Panc1 (cell line): ENCODE measurements at places on chromosomes 5 and 9. TPM values are rescaled to one million over a fixed set of nuclear protein-coding genes. Genes with fewer than 3 reads are reported as not detected.

GRCh38 chr5:6222121-6222520 is 156.2 kb downstream of the MED10 start:
- no peak overlapping the region for H3K4me3 ChIP-seq
- no peaks in the 10 kb centered on the region; the same call in 1 of the 2 replicates for H3K27me3 ChIP-seq
- H3K27ac ChIP-seq, result no peak overlapping the region
- H3K4me1 ChIP-seq, result no peaks in the 10 kb centered on the region
- no peaks in the 10 kb centered on the region for H3K36me3 ChIP-seq

- H3K4me1 ChIP-seq, result no peaks in the 10 kb centered on the region
- DNase-seq, result no peak
- no peak overlapping the region for H3K4me3 ChIP-seq
- no peaks in the 10 kb centered on the region; the same call in 1 of the 2 replicates for H3K27me3 ChIP-seq
- no peak overlapping the region for H3K27ac ChIP-seq
Measured at GRCh38 chr9:90127923-90128322, 514.7 kb downstream of the DIRAS2 start.

DNA sequence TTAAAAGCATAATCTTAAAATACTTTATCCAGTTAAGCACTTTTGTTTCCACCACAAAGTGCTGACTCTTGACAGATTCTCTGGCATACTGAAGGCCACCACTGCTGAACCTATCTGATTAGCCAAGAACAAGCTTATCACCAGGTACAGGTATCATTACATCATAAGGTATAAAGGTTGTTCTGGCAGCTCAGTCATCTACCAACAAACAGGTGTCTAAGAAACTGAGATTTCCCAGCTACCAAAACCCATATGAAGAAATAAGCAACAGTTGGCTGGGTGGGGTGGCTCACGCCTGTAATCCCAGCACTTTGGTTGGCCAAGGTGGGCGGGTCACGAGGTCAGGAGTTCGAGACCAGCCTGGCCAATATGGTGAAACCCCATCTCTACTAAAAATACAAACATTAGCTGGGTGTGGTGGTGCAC is 5.0 kb downstream of the MTMR12 start:
- DNase-seq, result no peak
- H3K4me3 ChIP-seq, result no peak overlapping the region
- H3K27ac ChIP-seq, result no peak overlapping the region

GRCh38 chr5:43192558-43193180 is 644 bp downstream of the NIM1K start:
- H3K4me1 ChIP-seq, result peaks cover 14% of the 10 kb centered on the region
- no peak overlapping the region for H3K27ac ChIP-seq
- DNase-seq, result no peak
- peaks cover 7% of the 10 kb centered on the region; the same call in 1 of the 2 replicates for H3K27me3 ChIP-seq
- no peaks in the 10 kb centered on the region for H3K36me3 ChIP-seq

- no peak overlapping the region for H3K4me3 ChIP-seq
- H3K36me3 ChIP-seq, result no peaks in the 10 kb centered on the region
- peak overlapping the region; percentile 21; the same call in 1 of the 2 replicates for H3K27ac ChIP-seq
- DNase-seq, result no peak
- H3K27me3 ChIP-seq, result no peaks in the 10 kb centered on the region
- H3K4me1 ChIP-seq, result no peaks in the 10 kb centered on the region
Measured at GRCh38 chr5:93257616-93258015, 323.4 kb downstream of the NR2F1-AS1 start.

GRCh38 chr5:83370957-83371356 is 100.6 kb upstream of the VCAN start:
- no peak for DNase-seq
- H3K27ac ChIP-seq, result no peak overlapping the region
- H3K36me3 ChIP-seq, result no peaks in the 10 kb centered on the region
- H3K4me3 ChIP-seq, result no peak overlapping the region
- no peaks in the 10 kb centered on the region for H3K4me1 ChIP-seq
- no peaks in the 10 kb centered on the region for H3K27me3 ChIP-seq

GRCh38 chr5:44384816-44385215 is 4.4 kb downstream of the FGF10 start:
- H3K27me3 ChIP-seq, result peaks cover 12% of the 10 kb centered on the region
- H3K36me3 ChIP-seq, result no peaks in the 10 kb centered on the region
- DNase-seq, result no peak
- H3K4me1 ChIP-seq, result peaks cover 7% of the 10 kb centered on the region
- no peak overlapping the region for H3K27ac ChIP-seq

GRCh38 chr5:56269216-56269927 is 36.2 kb upstream of the ANKRD55 start:
- H3K4me3 ChIP-seq, result no peak overlapping the region
- DNase-seq, result no peak
- H3K27me3 ChIP-seq, result no peaks in the 10 kb centered on the region
- peaks cover 5% of the 10 kb centered on the region; the same call in 1 of the 2 replicates for H3K4me1 ChIP-seq

- H3K27me3 ChIP-seq, result no peaks in the 10 kb centered on the region
- H3K36me3 ChIP-seq, result no peaks in the 10 kb centered on the region
- DNase-seq, result no peak
- no peak overlapping the region for H3K4me3 ChIP-seq
Measured at GRCh38 chr9:18472435-18472834, 1.5 kb upstream of the ADAMTSL1 start.

GRCh38 chr9:108282872-108283271 is 572.9 kb downstream of the ACTL7B start:
- H3K36me3 ChIP-seq, result no peaks in the 10 kb centered on the region
- H3K4me3 ChIP-seq, result no peak overlapping the region
- DNase-seq, result no peak
- H3K27ac ChIP-seq, result no peak overlapping the region
- no peaks in the 10 kb centered on the region for H3K27me3 ChIP-seq

DNA sequence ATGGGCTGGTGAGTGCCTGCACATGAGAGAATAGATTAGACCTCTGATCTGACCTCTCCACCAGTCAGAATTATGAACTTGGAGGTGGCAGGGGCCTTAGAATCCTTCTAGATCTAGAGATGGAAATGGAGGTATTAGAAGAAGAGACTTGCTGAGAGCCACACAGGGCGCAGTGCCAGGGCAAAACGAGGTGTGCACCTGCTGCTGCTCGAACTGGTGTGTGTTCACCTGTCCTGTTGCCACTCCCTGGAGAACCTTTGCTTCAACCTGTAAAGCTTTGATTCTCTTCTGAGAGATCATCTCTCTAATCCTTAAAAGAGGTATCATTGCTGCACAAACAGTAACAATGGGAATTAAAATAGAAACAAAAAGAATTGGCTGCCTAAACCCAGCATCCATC is 24.9 kb downstream of the FRMPD1 start:
- peaks cover 15% of the 10 kb centered on the region for H3K27me3 ChIP-seq
- no peak for DNase-seq
- no peak overlapping the region for H3K27ac ChIP-seq
- H3K4me3 ChIP-seq, result no peak overlapping the region
- H3K4me1 ChIP-seq, result no peaks in the 10 kb centered on the region

Gene CAMK2A
- total RNA-seq, result 0.51 TPM

Gene PRUNE2
- 0.18 TPM for total RNA-seq

Gene CEL
- 4.3 TPM for total RNA-seq

Gene RARS1
- total RNA-seq, result 128 TPM

Gene GPR151
- not detected for total RNA-seq
